ENCODE measurements at places on chromosomes 12 and 14.

DNA sequence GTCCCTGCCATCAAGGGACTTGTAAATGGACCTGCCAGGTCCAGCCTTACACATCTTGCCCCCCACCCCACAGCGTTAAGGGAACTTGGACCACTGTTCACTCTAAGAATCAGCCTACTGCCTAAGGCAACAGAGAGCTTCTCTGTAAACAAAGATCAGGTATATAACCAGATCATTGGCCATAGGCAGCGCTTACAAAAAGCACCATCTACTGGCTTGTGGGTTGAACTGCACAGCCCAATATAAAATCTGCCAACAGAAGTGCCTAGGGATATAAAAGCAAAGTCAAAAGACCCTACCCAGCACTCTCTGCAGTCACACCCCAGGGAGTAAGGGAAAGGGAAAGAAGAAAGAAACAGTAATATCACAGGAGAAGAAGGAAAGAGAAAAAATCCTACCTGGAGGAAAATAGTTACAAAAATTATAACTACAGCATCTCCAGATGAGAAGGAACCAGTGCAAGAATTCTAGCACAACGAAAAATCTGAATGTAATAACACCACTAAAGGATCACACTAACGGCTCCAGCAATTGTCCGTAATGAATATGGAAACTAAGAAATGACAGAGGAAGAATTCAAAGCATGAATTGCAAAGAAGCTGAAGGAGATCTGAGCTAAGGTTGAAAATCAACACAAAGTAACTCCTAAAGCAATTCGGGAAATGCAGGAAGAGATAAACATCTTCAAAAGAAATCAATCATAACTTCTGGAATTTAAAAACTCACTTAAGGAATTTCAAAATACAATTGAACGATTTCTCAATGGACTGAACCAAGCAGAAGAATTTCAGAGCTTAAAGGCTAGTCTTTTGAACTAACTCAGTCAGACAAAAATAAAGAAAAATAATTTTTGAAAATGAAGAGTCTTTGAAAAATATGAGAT lies 95.2 kb upstream of the PCED1B start:
- no peak for DNase-seq

GRCh38 chr14:105169776-105170655 lies 1.4 kb upstream of the JAG2 start:
- DNase-seq: no peak

- DNase-seq: no peak
Measured at GRCh38 chr14:20421267-20421666, 8.0 kb upstream of the TEP1 start.

GRCh38 chr12:95877622-95878021 lies 18.9 kb downstream of the SNRPF start:
- no peak for DNase-seq

- DNase-seq: no peak
Measured at GRCh38 chr12:77923882-77924281, 93.2 kb downstream of the NAV3 start.

- DNase-seq: no peak
Measured at GRCh38 chr12:84072961-84073360, 839.6 kb downstream of the SLC6A15 start.

- no peak for DNase-seq
Measured at GRCh38 chr12:31566547-31566946, 24.4 kb downstream of the DENND5B start.

DNA sequence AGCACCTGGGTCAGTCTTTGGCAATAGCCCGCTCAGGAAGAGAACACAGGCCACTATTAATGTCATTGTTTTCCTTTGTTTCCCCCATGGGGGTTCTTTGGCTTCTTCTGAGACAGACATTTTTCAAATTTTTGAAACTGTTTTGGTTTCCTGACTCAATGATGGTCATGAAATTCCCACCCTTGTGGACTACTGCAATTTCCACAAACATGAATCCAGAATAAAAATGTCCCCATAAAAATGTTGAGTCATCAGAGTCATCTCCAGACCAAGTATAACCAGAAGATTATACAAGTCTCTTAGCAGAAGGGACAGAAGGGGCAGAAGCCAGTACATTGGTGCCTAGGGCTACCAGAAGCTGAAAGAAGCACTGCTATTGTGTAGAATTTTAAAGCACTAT lies 29.1 kb downstream of the SLCO1A2 start:
- no peak for DNase-seq

- no peak for DNase-seq
Measured at GRCh38 chr12:108321688-108322087, 17.4 kb downstream of the CMKLR1 start.

DNA sequence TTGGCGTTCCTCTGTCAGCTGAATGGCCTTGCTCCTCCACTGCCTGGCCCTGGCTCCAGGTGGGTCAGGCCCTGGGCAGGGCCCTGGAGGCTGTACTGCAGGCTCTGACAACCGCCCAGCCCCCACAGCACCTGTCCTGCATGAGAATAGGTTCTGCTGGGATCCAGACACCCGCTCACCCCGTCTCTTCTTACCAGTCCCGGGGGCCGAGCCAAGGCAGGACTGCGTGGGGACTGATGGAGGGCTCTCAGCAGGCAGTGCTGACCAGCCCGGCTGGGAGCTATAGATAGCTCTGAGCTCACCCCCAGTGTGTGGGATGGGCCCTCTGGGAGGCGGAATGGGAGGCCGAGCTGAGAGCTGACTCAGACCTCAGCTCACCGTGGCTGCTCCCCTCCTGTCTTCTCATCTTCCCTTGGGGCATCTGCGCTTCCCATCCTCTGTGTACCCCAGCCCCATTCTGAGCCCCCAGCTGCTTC lies 39.6 kb downstream of the TEAD4 start:
- DNase-seq: no peak

GRCh38 chr14:93700928-93701327 lies 87.4 kb downstream of the PRIMA1 start:
- no peak for DNase-seq

DNA sequence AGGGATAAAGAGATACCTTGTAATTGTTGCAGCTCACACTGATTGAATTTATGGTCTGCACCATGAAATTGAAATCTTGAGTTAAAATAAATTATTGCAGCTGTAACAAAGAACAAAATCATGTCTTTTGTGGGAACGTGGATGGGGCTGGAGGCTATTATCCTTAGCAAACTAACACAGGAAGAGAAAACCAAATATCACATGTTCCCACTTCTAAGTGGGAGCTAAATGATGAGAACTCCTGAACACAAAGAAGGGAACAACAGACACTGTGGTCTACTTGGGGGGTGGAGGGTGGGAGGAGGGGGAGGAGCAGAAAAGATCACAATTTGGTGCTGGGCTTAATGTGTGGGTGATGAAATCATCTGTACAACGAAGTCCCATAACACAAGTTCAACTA lies 22.6 kb downstream of the ERP27 start:
- DNase-seq: no peak

GRCh38 chr12:90069711-90070110 lies 361.1 kb upstream of the ATP2B1 start:
- no peak for DNase-seq

- no peak for DNase-seq
Measured at GRCh38 chr12:12546314-12546772, 16.3 kb downstream of the DUSP16 start.

DNA sequence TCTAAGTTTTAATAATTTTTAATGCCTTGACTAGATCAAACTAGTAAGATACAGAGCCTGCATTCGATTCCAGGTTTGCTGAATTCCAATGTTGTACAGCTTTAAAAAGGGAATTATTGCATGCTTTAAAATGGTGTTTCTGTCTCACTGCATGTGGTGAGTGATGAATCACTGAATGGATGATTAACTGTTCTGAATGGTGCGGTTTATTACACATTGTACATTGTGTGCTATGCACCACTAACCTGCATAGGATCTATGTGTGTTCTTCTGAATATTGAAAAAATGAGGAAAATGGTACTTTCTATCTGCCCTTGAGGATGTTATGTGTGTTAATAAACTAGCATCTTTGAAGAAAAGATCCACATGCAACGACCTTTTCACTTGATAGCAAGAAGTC lies 231.7 kb downstream of the NRXN3 start:
- DNase-seq: no peak

- DNase-seq: no peak
Measured at GRCh38 chr12:116303929-116304328, 26.4 kb upstream of the MED13L start.

DNA sequence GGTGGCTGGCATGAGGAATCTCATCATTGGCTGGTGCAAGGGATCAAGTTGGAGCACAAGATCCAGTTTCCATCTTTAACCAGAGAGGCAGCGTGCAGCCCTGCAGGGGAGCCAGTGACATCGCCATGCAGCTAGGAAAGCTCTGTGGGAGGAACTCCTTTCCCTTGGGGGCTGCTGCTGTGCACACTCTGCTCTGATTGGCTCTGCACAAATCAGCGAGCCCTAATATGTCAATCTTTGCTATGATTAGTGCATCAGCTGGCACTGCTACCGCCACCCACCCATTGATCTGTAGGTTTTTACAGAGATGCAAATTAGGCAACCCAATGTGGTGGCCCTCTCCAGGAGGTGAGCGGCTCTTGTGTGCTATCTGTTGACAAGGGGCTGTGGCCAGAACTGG lies 262.6 kb downstream of the PCNX1 start:
- no peak for DNase-seq

DNA sequence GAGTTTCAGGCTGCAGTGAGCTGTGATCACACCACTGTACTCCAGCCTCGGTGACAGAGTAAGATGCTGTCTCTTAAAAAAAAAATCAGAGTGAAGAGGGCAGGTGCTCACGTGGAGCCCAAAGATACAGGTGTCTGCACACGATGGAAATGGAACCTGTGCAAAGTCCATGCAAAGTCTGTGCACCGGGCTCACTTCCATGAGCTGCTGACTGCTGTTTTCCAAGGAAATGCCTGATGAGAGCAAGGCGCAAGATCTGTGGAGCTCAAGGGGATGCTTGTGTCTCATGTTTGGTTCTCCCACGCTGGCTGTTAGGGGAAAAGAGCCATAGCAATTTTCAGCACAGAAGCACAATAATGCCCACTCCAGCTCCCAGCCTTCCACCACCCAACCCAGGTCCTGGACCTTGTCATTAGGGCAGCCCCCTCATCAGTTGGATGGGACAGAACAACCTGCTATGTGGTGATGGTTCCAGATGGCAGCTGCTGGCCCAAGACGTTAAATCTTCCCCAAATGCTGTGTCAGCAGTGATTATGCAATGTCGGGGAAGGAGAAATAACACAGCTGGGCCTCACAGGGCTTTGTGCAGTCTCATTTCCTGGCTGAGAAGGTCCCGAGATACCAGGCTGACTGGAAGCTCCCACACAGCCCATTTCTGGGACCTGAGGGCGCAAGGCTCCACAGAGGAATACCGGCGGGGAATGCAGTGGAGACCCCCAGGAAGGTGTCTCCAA lies 27.9 kb upstream of the DICER1 start:
- DNase-seq: no peak

GRCh38 chr12:123919980-123920360 lies 52.7 kb downstream of the CCDC92 start:
- DNase-seq: no peak

GRCh38 chr14:26606729-26607312 lies 9.0 kb upstream of the NOVA1 start:
- DNase-seq: no peak

- no peak for DNase-seq
Measured at GRCh38 chr12:104460041-104460719, 3.4 kb downstream of the CHST11 start.

DNA sequence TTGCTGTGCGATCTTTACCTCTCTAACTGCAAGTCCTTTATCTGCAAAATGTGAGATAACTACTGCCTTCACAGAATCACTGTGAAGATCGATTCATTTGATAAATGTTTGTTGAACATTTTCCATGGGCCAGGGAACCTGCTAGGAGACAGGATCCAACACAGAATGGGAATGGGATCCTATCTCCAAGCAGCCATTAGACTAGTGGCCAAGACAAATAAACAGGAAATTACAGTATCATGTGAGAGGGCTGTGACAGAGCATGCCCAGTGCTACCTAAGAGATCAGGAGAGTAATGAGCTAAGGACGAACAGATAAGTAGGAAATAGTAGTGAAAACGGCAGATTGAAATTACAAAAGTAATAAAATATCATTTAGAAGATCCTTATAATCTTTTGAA lies 105.7 kb downstream of the GRIN2B start:
- no peak for DNase-seq

DNA sequence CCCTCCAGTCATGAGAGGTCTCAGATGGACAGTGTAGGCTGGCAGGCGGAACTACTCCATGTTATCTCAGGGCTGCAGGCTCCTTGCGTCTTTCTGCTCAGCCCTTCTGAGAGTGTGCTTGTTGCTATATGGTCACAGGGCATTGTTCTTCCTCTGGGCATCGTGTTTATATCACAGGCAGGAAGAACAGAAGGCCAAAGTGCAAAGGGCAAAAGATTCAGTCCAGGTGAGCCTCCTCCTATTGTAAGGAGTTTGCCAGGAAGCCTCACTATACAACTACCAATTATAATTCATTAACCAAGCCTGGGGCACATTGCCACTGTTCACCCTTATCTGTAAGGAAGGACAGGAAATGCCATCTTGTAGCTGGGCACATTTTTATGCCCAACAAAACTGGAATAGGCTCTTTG lies 195.5 kb upstream of the KITLG start:
- DNase-seq: no peak

DNA sequence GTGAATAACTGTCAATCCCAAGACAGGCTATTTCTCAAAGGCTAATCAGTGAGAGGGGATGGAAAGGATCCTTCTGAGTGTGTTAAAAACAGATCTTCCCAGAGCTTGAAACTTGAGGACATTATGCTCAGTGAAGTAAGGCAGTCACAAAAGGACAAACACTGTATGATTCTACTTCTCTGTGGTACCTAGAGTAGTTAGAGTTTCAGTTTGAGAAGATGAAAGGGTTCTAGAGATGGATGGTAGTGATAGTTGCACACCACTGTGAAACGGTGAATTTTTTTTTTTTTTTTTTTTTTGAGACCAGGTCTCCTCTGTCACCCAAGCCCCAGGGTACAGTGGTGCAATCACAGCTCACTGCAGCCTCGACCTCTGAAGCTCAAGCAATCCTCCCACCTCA lies 133.8 kb downstream of the SAMD4A start:
- no peak for DNase-seq

DNA sequence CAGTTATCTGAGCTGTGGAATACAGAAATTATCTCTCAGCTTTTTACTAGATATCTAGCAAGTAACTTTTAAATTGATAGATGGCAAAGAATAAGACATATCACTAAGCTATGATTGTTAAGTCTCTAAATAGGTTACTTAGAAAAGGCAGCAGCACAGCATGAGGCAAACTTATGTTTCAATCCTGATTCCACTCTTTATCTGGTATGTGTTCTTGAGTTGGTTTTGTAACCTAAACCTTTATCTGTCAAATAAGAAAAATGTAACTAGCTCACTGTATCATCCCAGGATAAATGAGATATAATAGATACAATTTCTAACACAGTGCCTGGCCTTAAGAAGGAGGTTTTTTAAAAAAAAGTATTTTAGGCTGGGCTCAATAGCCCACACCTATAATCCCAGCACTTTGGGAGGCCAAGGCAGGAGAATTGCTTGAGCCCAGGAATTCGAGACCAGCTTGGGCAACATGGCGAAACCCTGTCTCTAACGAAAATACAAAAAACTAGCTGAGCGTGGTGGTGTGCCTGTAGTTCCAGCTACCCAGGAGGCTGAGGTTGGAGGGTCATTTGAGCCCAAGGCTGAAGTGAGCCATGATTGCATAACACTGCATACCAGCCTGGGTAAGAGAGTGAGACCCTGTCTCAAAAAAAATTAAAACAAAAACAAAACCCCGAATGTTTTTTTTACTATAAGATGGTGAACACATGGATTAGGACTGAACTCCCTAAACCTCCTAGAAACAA lies 56.8 kb downstream of the HEATR5A start:
- DNase-seq: no peak

GRCh38 chr12:114858388-114859146 lies 174.6 kb upstream of the TBX3 start:
- DNase-seq: no peak

GRCh38 chr12:69833696-69834095 lies 8.7 kb downstream of the MYRFL start:
- DNase-seq: no peak

- no peak for DNase-seq
Measured at GRCh38 chr12:71442567-71442931, 3.0 kb downstream of the LGR5 start.
